AG04449 (cell line): ENCODE measurements at places on chromosomes 16 and 17.

- DNase-seq: no peak
These were observed 5.3 kb downstream of the IGFALS start for GRCh38 chr16:1788095-1788707.

DNA sequence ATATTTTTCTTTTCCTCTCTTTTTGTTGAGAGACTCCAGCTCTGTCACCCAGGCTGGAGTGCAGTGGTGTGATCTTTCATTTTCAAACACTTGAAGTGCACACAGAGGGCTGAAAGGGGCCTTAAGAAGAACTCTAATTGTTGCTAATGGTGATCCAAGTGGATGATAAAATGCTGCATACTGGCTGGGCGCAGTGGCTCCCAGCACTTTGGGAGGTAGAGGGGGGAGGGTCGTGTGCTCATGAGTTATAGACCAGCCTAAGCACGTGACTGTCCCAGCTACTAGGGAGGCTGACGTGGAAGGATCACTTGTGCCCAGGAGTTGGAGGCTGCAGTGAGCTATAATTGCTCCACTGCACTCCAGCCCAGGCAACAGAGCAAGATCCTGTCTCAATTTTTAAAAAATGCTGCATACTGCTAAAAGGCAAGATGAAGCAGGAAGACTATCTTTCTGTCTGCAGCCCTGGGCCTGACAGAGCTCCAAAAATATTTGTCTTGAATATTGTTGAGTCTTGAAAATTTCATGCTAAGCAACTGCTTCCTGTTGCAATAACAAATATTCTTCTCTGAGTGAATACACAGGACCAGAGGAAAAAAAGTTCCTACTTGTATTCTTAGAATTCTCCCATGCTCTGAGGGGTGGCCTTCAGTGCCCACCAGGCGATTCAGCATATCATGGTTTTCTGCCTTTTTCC is 63.7 kb upstream of the AKTIP start:
- DNase-seq: no peak

- no peak for DNase-seq
These were observed 93.8 kb downstream of the SALL1 start for GRCh38 chr16:51057102-51057793.

GRCh38 chr16:80449392-80449791 is 91.4 kb upstream of the DYNLRB2 start:
- DNase-seq: no peak

DNA sequence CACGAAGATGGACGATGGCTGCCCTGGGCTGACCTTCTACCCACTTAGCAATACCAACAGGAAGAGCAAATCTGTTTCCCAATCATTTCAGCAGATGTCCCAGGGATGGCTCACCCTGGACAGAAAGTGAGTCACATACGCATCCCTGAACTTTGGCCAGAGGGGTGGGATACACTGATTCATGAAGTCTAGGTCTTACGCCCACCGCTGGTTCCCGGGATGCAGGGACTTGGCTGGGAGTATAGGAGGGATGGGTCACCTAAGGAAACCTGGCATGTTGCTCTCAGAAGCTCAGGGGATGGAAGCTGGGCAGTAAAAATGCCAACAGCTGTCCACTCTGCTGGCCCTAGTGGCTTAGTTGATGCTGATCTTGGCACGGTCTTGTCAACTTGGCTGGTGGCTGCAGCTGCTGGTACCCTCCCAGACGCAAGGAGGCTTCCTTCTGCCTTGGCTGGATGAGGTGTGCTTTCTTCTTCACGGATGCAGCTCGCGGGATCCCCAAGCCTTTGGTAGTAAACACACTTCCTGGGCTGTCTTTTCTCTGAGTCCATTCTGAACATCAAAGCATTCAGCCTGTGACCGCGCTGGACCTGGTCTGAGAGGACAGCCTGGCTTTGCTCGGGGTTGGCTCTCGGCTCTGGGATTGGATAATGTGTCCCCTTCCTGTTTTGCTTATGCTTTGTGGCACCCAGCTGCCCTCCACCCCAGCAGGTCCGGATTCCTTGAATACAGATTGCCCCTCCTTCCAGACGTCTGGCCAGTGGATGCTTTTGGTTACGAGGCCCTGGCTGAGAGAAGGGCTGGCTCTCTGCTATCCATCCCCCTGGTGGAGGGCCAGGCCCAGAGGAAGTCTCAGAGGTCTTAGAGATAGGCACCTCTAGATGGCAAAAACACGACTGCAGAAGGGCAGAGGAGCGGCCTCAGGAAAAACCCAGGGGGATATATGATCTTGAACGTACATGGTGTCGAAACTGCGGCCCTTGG is 71.5 kb downstream of the RAP1GAP2 start:
- DNase-seq: no peak

- no peak for DNase-seq
These were observed 405.5 kb upstream of the HSBP1 start for GRCh38 chr16:83402160-83402814.

- no peak for DNase-seq
These were observed 36.0 kb downstream of the CLUAP1 start for GRCh38 chr16:3536851-3537250.

DNA sequence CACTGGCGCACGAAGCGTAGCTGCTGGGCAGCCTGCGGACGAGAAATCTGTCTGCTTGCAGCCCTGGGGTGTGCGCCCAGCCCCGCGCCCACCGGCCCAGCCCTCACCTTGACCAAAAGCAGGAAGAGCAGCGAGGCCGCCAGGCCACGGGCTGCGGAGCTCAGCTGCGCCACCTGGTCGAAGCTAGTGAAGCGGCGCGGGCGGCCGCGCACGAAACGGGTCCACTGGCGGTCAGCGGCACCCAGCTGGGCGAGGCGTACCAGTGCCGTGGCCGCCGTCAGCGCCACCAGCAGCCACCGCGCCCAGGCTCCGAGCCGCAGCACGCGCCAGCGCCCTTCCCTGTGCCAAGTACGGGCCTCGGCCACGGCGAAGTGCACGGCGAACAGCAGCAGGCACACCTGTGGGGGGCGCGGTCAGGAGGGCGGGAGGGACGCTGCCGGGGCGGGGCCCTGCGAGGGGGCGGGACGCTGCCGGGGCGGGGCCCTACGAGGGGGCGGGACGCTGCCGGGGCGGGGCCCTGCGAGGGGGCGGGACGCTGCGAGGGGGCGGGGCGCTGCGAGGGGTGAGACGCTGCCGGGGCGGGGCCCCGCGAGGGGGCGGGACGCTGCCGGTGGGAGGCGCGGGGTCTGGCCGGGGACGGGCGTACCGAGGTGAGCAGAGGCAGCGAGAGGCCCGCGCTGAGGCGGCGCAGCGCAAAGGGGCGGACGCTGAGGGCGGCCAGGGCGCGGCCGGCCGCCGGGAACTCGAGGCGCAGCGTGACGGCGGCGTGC is 43.2 kb downstream of the TSC2 start:
- no peak for DNase-seq

DNA sequence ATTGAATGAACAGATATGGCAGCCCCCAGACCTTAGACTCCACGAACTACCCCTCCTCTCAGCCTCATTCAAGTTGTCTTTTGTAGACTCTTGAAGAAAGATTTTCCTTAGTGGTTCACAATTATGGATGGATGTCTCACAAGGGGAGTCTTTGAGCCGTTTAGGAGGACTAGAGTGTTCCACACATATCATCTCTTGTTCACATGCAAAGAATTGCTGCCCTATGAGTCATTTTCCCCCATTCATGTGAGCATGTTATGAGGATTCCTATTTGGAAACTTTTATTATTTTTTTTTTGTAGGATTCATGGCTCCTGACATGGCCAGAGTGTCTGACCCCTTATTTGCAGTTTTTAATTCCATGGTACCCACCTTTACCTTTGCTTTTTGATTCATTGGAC is 237.1 kb downstream of the SHISA9 start:
- no peak for DNase-seq
